ENCODE measurements at places on chromosomes 4 and X.

DNA sequence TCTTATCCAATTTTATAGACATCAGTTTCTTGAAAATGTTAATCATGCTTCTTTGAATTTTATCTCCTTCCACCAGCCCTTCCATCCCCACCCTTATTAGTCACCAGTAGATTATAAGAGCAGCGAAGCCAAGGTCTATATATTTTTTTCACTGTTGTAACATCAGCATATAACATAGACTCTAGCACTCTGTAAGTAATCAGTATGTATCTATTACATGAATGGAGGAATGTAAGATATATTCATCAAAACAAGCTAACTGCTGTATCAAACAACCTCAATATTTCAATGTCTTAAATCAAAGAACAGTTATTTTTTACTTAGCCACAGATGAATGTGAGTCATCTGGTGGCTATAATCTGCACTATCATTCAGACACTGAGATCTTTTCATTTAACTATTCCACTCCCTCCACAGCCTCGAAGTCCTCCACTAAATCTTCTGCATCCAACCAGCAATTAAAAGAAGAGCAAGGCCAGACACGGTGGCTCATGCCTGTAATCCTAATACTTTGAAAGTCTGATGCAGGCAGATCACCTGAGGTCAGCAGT lies 178.9 kb downstream of the CENPC start:
- no peak for DNase-seq

DNA sequence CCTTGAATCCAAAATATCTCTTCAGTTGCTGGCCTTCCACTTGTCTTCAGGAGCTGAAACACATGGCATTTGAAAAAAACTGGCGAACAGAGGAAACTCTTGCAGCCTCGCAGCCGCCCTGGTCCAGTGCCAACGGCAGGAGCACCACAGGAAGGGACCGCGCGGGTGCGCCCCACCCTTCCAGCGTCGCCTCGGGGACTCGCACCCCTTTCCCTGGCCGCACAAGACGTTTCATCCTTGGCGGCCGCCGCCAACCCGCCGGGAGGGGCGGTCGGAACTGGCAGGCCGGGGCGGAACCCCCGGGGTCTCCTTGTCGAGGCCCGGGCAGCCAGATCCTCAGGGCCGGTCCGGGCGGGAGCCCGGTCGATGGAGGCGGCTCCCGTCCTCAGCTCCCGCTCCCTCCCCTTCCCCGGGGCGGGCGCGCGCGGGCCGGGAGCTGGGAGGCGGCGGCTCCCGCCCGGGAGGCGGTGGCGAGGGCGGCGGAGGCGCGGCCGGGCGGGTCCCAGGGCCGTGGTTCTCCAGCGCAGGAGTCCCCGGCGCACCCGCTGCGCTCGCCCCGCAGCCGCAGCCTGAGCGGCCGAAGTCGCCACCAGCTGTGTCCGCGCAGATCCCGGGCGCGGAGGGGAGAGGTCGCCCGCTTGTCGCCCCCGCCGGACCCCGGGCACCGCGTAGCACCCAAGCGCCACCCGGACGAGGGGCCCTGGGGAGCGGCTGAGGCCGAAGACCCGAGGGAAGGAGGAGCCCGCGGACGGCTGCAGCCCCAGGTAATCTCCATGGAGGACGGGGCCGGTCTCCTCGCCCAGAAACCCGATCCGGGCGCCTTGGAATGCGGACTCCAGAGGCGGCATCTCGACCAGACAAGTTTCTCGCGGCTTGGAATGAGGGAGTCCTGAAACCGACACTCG lies 886 bp upstream of the NDST3 start:
- peak; percentile 16 for DNase-seq

DNA sequence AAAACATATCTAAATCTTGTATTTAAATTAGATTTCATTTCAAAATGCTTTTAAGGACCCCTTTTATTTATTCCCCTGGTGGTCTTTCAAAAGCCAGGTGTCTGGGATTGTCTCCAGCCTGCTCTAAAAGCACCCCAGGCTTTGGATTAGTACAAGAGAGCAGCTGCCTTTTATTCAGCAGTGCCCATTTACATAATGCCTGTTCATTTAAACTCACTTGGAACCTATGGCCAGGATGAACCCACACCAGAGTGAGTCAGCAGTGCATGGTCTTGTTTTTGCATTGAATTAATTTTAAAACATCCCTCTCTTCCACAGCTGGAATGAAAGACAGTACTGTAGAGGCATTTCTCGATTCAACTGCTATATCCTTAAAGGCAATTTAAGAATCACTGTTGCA lies 64.1 kb upstream of the TENM3 start:
- no peak for DNase-seq

- DNase-seq, result no peak
Measured at GRCh38 chrX:7542587-7543380, 300.2 kb upstream of the VCX start.

GRCh38 chr4:124499261-124499660 lies 213.3 kb downstream of the ANKRD50 start:
- peak; percentile 12 for DNase-seq

GRCh38 chr4:116796022-116796421 lies 289.4 kb downstream of the TRAM1L1 start:
- DNase-seq, result no peak

DNA sequence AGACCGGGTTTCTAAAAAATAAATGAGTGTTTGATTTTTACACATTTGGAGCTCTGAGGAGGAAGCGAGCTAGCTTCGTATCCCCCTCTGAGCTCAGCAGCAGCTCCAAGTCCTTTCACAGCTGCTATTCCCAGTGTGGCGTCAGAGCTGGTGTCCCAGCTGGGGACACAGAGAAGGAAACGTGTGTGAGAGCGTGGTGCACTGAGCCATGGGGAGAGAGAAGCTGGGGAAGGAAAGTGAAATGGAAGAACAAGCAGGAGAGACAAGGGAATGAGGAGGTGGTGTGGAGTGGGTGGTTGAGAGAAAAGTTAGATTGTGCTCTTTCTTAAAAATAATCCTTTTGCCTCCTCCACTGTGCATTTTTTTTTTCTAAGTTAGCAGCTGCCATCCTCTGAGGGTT lies 79.5 kb upstream of the SLC4A4 start:
- no peak for DNase-seq

GRCh38 chrX:121301356-121301755 lies 253.9 kb downstream of the GLUD2 start:
- no peak for DNase-seq

- DNase-seq, result peak; percentile 31
Measured at GRCh38 chr4:9703391-9703790, 78.0 kb upstream of the DRD5 start.

GRCh38 chrX:71976753-71977152 lies 66.1 kb downstream of the NHSL2 start:
- no peak for DNase-seq

DNA sequence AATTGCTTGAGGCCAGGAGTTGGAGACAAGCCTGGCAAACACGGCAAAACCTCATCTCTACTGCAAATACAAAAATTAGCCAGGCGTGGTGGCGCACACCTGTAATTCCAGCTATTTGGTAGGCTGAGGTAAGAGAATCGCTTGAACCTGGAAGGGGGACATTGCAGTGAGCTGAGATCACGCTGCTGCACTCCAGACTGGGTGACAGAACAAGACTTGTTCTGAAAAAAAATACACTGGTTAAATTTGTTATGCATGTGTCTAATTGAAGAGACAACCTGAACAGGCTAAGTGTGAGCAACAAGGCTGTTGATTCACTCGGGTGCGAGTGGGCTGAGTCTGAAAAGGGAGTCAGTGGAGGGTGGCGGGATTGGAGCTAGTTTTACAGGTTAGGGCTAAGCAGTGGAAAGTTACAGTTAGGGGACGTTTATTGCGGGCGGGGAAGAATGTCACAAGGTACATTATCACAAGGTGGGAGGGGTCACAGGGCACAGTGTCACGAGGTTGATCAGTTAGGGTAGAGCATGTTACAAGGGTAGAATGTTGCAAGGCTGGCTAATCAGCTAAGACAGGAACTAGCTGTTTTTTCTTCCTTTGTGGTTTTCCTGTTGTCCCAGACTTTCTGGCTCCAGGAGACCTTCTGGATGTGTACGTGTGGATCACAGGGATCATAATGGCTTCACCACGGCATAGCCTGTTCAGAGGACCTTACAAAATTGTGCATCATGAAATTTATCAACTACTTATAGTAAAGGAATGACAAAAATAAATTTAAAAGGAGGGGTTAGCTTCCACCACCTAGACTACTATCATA lies 115.8 kb downstream of the NAA11 start:
- peak; percentile 80 for DNase-seq

DNA sequence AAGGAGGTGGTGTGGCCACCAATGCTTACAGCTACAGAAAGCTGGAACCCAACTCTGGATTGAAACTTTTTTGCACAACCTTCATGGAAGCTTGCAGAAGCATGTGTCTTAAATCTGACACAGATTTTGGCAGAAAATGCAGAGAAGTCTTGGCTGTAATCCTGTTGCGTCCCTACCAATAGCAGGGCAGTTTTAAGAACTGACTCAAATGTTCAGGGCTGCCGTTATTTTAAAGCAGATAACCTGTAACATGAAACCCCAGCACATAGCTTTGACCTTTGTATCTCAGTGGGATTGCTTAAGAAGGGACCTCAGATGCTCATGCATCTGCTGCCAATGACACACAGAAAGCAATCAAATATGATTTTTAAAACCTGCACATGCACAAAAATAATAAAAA lies at the start of gene VEGFD:
TSS of gene VEGFD (minus strand) at position 110 of the 400 bp plus-strand sequence. CDS start 467 bp downstream, outside the sequence.
- DNase-seq, result peak; percentile 28

DNA sequence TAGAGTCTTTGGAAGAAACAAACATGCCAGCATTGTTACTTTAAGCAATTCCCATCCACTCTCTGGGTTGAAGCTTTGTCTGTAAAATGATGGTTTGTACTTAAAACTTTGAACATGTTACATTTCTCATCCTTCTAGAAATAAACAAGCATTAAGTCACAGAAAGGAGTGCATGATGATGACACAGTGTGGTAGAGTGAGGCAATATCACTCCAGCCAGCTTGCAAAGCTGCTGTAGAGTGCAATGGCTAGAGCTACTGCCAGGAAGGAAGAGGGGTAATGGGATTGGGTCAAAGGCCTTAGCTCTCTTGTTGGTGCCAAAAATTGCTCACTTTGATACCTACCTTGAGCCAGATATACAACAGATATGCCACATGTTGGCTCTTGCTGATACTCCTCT lies 12.3 kb upstream of the ENOX2 start:
- DNase-seq, result no peak

- DNase-seq, result no peak
Measured at GRCh38 chr4:84648863-84649647, 66.1 kb downstream of the CDS1 start.

DNA sequence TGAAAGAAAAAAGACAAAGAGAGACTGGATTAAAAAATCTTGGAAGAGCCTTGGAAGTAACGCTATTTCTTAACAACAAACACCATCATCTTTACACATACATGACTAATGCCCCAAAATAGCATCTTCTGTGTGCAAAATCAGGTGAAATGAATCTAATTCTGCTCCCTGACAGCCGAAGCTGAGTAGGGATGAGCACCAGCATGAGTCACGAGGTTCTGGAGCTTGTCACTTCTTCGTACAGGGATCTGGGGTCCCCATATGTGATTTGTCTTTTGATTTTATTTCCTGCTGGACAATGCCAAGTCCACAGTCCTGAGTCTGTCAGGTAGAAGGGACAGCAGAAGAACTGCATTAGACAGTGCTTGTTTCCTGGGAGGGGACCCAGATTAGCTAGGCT lies 55.9 kb downstream of the OSTC start:
- DNase-seq, result no peak

- DNase-seq, result peak; percentile 65
Measured at GRCh38 chr4:158826882-158827281, 58.1 kb downstream of the FNIP2 start.

- DNase-seq, result no peak
Measured at GRCh38 chr4:29262986-29263385, 1457.2 kb upstream of the PCDH7 start.

GRCh38 chr4:1009542-1010394 lies 1.7 kb upstream of the FGFRL1 start:
- peak; percentile 79 for DNase-seq

DNA sequence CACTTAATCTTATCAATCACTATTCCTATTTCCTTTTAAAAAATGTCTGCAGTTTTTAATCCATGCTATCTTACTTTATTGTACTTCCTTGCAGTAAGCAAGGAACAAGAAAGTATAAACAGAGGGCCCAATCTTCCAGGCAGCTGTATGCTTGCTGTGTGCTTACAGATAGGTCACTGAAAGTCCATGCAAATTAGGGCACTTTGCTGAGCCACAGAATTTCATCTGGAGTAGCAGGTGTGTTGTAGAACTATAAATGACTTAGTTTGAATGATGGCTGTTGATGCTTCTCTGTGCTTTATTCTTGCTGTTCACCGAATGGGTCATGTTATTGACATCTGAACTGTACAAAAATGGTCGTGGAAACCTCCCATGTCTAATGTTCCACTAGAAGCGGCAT lies 154.6 kb downstream of the ATOH1 start:
- peak; percentile 28 for DNase-seq

- DNase-seq, result no peak
Measured at GRCh38 chr4:185383451-185383850, 12.3 kb downstream of the LRP2BP start.

DNA sequence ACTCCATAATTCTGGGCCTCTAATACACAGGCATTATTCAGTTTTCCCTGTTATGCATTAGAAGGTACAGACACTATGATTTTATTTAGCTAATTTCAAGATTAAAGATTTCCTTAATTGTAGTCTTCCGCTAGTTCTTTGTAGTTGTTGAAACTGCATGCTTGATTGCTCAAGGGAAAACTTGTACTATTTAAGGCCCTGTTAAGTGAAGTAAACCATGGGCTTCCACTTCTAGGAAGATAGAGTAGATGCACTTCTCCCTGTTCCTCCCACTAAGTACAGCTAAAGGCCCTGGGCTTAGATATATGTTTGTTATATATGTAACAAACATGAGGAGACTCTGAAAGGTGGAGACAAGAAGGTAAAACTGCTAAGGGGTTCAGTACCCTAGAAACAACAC lies 215.8 kb upstream of the LEF1 start:
- DNase-seq, result no peak

DNA sequence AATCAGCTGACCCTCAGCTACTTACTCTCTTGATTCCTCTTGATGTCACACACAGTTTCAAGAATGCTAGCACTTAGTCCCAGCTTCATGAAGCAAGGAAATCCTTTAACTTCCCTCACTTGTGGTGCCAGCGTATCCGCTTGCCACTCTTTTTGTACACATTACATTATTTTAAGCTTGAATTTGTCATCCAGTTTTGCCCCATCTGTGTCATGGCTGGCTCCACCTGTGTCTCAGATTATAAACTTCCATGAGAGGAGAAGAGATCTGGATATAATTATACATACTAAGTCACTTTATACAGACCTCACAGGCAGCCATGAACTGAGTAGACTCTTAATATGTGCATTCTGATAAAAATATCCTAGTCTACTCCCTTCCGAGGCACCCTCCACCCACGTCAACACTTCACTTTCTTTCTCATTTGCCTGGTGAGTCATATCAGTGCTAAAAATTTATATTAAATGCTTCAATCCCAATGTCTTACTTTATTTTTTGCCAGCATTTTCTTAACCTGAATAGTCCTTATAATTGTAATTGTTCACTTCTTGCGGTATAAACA lies 35.1 kb downstream of the GABRA2 start:
- DNase-seq, result no peak

GRCh38 chrX:115332832-115333231 lies 43.3 kb downstream of the LUZP4 start:
- no peak for DNase-seq

- DNase-seq, result no peak
Measured at GRCh38 chr4:15675356-15675755, 6.3 kb upstream of the FAM200B start.

GRCh38 chr4:133145758-133146573 lies 3.1 kb upstream of the PCDH10 start:
- no peak for DNase-seq

All from large intestine (tissue), 12 donors.